ENCODE measurements at places on chromosomes 11 and 22.

GRCh38 chr11:111069066-111069465 is 176.5 kb upstream of the POU2AF2 start:
- DNase-seq = no peak

- DNase-seq = no peak
Measured at GRCh38 chr11:78147807-78148206, 8.4 kb upstream of the ALG8 start.

- peak; percentile 34 for DNase-seq
Measured at GRCh38 chr11:62539238-62539925, 7.2 kb downstream of the AHNAK start.

DNA sequence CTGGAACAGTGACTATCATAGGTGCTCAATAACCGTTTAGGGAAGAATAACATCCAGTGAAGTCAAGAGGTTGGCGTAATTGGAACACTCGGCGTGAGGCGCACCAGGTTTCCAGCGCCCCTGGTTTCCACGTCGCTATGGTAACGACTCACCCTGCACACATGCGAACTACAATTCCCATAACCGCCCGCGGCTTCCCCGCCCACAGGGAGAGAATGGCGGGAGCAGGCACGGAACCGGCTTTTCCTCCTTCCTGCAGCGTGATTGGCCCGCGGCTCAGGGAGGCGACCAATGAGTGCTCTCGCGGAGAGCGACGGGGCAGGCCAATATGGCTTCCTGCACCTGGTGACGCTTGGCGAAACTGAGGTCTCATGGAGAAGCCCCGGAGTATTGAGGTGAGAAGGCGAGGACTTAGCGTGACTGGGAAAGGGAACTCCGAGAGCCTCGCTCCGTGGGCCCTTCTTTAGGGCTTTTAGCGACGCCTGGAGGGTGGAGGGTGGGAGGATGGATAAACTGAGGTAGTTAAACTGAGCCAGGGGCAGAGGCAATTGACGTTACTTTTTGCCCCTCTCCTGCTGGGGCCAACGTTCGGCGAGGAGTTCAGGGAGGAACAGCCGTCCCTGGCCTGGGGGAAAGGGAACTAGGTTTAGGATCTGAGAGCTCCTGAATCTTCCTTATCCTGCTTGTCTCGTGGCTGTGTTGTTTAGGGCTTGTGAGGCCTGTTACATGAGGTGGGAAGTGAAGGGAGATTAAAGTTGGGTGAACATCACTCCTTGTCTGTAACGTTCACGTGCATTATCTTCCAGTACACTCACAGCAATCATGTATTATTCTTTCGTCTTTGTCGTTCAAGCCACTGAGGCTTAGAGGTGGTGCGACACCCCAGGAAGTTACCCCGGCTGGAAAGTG is at the start of gene L3MBTL2:
Gene L3MBTL2 (plus strand): TSS at position 321 of the 909 bp plus-strand sequence. CDS start 51 bp downstream, at position 372.
- peak; percentile 98 for DNase-seq

DNA sequence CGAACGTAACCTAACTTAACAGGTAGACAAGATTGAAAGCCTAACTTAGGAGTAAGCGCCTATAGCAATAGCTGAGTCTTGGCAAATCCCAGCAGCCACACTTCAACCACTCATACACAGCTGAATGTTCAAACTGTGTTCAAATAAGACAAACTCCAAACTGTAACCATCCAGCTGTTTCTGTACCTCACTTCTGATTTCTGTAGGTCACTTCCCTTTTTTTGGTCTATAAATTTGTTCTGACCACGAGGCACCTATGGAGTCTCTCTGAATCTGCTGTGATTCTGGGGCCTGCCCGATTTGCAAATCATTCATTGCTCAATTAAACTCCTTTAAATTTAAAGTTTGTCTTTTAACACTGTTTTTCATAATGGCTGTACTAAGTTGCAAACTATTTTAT is 8.2 kb upstream of the TENM4 start:
- no peak for DNase-seq

DNA sequence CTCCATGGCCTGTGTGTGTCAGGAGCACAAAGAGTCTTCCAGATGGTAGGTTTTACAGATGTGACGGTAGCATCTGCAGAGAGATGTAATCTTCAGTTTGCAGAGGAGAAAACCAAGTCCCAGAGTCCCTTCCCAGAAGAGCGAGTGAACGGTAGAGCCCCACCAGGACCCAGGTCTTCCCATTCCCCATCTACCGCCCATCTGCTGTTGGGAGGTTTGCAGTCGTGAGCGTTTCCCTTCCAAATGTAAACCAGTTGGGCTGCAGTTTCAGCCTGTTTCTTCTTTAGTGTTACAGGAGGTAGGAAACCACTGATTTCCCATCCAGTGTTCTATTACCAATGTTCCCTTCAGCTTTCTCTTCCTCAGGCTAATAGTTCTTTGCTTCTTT is 24.0 kb downstream of the PANX1 start:
- no peak for DNase-seq

GRCh38 chr11:115069599-115069998 is 391.3 kb downstream of the NXPE2 start:
- DNase-seq = no peak

DNA sequence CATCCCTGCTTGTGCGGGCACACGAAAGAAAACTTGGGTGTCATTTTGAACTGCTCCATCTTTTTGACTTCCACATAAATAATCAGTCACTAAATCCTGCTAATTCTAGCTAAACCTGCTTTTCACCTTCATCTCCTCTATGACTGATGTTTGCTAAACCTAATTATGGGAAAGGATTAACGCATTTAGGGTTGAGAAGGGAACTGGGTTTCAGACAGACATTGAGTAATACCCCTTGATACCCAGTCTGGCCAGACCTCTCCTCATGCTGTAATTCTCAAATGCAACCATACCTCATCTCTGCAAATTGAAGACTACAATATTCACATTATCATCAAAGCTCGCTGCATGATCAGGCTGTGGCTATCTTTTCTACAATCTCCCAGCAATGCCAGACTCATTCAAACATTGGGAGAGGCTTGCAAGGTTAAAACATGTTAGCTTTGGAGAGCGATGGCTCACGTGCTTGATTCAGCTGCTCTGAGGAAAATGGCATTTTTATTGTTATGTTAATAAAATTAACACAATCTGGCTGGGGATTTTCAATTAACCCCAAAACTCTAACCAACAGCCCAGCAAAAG is 2.4 kb downstream of the HPS4 start:
- no peak for DNase-seq

GRCh38 chr11:29019960-29020683 is 911.9 kb downstream of the METTL15 start:
- no peak for DNase-seq

GRCh38 chr11:81340225-81340624 is 1393.4 kb downstream of the FAM181B start:
- no peak for DNase-seq

GRCh38 chr11:76708972-76709660 is 38.6 kb upstream of the LRRC32 start:
- DNase-seq = no peak

DNA sequence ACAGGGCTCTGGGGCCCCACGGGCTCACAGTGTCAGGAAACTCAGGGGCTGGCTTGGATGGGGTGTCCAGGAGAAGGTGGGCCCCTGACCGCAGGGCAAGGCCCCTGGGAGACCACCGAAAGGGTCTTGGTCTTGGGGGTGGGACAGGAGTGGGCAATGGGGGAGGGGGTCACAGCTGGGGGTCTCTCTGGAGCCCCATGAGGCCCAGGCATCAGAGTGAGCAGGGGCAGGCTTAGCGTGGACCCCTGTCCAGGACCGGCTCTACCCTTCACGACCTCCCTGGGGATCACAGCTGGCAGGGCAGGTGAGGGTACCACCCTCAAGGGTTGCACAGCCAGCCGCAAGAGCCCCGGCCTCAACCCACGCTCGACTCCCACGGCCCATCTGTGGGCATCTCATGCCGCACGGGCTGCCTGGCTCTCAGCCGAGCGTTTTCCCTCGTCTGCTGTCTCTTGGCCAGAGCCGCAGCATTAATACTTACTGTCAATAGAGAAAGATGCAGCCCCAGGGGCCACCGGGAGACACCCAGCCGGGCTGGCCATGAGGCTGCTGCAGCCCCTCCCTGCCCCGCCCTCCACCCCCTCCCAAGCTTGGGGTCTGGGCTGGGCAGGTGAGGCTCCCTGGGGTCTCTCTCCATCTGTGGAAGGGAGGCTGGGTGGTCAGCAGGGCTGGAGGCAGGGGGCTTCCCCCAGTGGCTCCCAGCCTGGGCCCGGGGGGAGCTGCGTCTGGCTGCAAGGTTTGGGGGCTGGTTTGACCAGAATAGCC is 662 bp downstream of the MUC5B start:
- no peak for DNase-seq

DNA sequence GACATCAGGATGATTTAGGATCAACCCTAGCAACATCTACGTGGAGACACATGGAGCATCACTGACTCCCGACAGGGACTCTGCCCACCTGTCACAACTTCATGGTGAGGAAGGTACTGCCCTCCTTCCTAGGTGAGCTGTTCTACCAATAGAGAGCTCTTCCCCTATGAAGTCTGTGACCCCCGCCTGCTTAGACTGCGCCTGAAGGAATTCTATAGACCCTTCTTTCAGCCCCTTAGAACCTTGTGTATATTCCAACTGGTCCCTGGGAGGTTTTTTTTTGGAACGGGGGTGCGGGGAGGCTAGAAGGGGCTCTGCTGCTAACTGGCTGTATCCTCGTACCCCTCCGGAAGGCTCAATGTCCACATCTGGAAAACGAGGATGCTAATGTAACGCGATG is 566 bp downstream of the INTS4 start:
- DNase-seq = no peak

DNA sequence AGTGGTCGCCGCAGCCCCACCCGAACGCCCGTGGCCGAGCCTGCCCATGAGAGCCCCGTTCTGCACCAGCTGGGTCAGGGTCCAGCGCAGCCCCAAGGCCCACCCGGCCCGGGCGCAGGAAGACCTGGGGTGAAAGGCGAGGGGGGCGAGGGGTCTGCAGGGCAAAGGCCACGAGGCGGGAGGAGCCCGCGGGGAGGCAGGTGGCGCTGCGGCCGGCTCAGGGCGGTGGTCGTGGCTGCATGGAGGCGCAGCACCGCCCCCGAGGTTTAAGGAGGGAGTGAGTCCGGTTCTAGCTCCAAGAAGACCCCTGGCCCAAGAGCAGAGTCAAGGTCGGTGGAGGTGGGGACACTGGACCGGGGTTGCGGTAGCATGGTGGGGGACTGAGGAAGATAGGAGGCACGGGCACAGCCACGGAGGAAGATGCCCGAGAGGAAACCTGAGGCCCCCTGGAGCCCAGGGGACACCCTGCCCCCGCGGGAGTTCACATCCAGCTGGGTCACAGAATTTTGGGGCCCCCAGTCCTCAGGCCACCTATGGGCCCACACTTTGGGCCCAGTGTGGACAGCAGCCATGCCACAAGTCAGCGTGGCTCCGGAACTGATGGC is 514 bp upstream of the HDAC10 start:
- DNase-seq = no peak

DNA sequence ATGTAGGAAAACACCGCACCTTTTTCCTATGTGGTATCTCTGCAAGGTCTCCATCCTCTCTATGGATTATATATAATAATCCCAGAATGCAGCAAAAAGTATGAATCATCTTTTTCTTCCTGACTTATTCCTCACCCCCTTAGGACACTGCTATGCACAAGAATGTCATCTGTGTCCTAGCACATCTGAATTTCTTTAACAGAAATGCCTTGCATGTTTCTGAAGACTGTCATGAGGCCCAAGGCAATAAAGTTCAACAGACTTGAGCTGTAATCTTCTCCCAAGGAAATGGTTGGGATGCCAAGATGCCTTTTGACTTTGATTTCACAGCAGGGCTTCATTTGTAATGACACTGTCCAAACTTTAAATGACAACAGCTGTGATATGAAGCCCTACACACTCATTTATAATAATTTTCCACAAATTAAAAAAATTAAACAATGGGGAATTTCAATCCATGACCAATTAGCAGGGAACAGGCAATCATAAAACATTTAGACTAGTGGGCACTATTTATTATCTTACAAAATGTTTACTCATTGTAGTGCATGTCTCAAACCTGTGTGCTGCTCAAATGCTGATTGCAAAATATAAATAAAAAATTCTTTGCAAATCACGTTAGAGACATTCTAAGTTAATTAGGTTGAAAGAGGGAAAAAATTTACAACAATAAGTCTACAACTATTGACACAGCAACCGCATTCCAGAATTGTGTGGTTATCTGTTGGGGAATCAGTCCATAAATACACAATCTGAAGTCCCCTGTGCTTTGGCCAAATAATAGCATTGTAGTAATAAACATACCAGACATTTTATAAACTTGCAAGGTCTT is 242.3 kb downstream of the SWAP70 start:
- DNase-seq = no peak

DNA sequence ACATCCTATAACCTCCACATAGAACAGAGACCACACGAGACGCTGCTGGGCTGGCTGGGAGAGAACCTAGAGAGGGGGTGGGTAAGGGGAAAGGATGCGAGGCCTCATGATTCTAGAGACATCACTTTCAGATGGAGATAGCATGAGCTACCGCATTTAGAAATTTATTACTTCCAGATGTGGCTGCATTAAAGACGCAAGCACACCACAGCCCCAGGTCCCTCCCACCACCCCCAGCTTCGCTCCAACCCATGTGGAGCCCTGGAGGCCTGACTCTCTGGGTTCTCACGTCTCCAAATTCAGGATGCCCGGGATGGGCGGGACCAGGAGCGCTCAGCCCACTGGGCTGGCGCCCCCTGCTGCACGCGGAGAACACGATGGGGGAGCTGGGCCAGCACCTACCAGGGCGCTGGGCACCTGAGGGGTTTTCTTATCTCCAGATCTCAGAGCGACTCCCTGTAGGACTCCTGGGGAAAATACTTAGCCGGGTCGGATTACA is 13.6 kb downstream of the MRPL21 start:
- no peak for DNase-seq

GRCh38 chr11:118245936-118246562 is 6.1 kb downstream of the MPZL3 start:
- DNase-seq = no peak

DNA sequence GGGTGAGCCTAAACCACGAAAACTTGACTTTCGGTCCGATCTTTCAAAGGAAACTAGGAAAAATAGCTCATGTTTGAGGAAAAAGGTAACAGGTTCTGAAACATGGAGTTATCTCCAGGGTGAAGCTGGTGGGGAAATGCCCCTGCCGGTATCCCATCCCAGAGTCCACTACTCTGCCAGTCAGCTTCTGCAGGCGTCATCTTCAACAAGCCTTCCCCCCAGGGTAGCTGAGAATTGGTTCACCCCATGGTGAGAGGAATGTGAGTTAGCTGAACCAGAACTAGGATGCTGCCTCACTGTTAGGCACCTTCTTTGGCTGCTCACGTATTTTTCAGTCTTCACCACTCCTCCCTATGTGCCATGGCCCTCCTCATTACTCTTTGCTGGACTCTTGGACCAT is 1.1 kb downstream of the GVQW3 start:
- no peak for DNase-seq

Data from CD8-positive, alpha-beta T cell (primary cell).